Caco-2 (cell line): ENCODE measurements at places on chromosomes 4 and X.

DNA sequence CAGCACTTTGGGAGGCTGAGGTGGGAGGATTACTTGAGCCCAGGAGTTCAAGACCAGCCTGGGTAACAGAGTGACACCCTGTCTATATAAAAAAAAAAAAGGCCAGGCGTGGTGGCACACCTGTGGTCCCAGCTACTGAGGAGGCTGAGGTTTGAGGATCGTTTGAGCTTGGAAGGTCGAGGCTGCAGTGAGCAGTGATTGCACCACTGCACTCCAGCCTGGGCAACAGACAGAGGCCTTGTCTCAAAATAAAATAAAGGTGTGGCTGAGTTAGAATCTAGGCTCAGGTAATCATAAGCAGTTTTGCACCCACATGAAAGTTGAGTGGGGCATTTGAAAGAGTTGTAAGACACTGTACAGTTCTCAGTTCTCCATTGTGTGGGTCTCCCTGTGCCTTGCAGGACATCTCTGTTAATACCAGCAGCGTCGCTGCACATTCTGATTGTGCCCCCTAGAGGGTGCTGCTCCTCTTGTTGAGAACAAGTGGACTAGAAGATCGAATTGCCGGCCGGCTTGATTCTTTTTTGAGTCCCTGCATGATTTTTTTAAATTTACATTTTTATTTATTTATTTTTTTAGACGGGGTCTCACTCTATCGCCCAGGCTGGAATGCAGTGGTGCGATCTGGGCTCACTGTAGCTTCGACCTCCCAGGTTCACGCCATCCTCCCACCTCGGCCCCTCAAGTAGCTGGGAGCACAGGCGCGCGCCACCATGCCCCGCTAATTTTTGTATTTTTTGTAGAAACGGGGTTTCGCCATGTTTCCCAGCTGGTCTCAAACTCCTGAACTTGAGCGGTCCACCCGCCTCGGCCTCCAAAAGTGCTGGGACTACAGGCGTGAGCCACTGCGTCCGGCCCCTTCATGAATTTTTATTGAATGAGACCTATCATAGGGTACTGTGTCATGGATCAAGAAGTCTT lies 73.6 kb upstream of the RBMX start:
- peak; percentile 60 for DNase-seq
- H3K27ac ChIP-seq, result no peak overlapping the region
- H3K4me3 ChIP-seq, result no peak overlapping the region
- no peaks in the 10 kb centered on the region for H3K4me1 ChIP-seq
- no peaks in the 10 kb centered on the region for H3K27me3 ChIP-seq

DNA sequence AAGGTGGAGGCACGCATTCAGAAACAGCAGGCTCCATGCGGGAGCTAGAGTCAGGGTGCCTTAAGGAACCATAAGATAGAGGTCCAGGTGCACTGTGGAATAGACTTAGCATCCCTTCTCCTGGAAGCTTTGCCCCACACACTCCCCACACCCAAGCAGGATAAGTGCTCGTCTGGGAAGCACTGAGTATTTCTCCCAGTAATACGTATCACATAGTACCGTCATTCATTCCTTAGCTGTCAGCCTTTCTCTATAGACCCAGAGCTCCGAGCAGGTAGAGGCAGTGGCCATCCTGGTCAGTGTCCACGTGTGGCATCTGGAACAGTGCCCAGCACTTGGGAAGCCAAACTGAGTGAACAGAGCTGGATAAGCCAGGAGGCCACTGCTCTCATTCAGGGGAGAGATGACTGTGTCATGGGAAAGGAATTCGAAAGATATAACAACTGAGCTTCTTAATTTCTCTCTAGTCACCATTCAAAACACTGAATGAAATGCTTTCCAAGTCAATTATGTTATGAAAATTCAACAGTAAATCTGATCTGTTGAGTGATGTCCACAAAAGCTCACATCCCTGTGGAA lies 9.9 kb downstream of the APBB2 start:
- peak overlapping the region; percentile 10 for H3K27ac ChIP-seq
- no peaks in the 10 kb centered on the region; the same call in 1 of the 2 replicates for H3K36me3 ChIP-seq
- no peak for DNase-seq
- H3K4me3 ChIP-seq, result no peak overlapping the region
- H3K4me1 ChIP-seq, result peaks cover 48% of the 10 kb centered on the region

GRCh38 chr4:94372991-94373390 lies 30.4 kb upstream of the HPGDS start:
- H3K27ac ChIP-seq, result no peak overlapping the region
- DNase-seq, result no peak
- no peaks in the 10 kb centered on the region for H3K36me3 ChIP-seq
- no peaks in the 10 kb centered on the region for H3K4me1 ChIP-seq
- no peaks in the 10 kb centered on the region for H3K27me3 ChIP-seq

DNA sequence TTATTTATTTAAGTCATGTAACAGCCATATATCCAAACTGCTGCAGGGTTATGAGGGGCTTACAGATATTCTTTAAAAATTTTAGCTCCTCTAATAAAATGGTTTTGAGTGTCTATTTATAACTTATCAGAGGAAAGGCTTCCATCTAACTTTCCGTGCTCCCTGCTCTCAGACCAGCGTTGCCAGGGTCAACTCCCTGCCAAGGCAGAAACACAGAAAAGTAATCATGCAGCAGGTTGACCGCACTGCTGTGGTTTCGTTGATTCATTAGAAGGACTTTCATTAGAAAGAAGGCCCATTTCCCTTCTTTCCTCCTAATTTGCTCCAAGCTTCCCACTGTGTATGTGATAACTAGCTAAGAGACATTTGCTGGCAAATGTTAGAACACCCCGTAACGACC lies 33.9 kb downstream of the BCLAF3 start:
- H3K4me3 ChIP-seq, result no peak overlapping the region
- no peaks in the 10 kb centered on the region for H3K27me3 ChIP-seq
- no peak overlapping the region for H3K27ac ChIP-seq
- no peaks in the 10 kb centered on the region for H3K36me3 ChIP-seq
- peaks cover 5% of the 10 kb centered on the region; the same call in 1 of the 2 replicates for H3K4me1 ChIP-seq

DNA sequence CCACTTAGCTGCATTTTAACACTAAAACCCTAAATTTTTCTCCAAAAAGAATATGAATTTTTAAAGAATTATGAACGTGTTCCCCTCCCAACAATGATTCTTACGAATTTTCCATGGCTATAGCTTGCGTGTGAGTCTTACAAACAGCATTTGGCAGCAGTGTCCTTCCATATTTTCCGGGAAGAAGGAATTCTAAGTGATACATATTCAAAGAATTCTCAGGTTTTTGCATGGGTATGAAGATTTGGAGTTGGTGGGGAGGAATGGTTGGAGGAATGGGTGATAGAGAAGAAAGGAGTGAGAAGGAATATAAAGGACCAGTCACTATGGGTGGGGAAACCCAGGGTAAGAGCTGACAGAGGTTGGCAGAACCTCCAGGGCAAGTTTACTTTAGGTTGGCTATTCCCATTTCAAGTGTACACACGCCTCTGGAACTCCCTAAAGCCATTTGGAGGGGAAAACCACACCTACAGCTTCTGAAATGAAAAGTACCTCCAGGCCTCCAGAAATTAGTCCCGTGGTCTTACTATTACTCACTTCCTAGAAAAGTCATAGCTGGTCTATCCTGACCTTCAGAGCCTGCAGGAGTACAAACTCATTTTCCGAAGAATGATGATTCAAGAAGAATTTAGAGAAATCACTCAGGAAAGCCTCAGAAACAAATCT lies 420.8 kb upstream of the DIPK2B start:
- H3K36me3 ChIP-seq, result no peaks in the 10 kb centered on the region
- H3K27me3 ChIP-seq, result no peaks in the 10 kb centered on the region
- H3K27ac ChIP-seq, result no peak overlapping the region
- no peak for DNase-seq
- H3K4me1 ChIP-seq, result no peaks in the 10 kb centered on the region

DNA sequence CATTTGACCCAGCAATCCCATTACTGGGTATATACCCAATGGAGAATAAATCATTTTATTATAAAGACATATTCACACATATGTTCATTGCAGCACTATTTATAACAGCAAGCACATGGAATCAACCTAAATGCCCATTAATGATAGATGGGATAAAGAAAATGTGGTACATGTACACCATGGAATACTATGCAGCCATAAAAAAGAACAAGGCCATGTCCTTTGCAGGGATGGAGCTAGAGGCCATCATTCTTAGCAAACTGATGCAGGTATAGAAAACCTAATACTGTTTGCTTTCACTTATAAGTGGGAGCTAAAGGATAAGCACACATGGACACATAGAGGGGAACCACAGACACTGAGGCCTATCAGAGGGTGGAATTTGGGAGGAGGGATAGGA lies 22.6 kb downstream of the RASSF6 start:
- no peak for DNase-seq
- H3K27me3 ChIP-seq, result no peaks in the 10 kb centered on the region
- H3K27ac ChIP-seq, result no peak overlapping the region
- H3K4me3 ChIP-seq, result no peak overlapping the region
- no peaks in the 10 kb centered on the region; the same call in 1 of the 2 replicates for H3K36me3 ChIP-seq

- no peak overlapping the region for H3K4me3 ChIP-seq
- no peak for DNase-seq
- H3K36me3 ChIP-seq, result no peaks in the 10 kb centered on the region
Observed at GRCh38 chr4:54449999-54450398, 207.8 kb upstream of the KIT start.

- no peak overlapping the region for H3K4me3 ChIP-seq
- H3K27ac ChIP-seq, result no peak overlapping the region
- H3K27me3 ChIP-seq, result no peaks in the 10 kb centered on the region
- H3K36me3 ChIP-seq, result no peaks in the 10 kb centered on the region
Observed at GRCh38 chr4:79073471-79073870, 134.2 kb upstream of the PAQR3 start.

- DNase-seq, result no peak
- no peaks in the 10 kb centered on the region for H3K36me3 ChIP-seq
- H3K4me1 ChIP-seq, result no peaks in the 10 kb centered on the region
Observed at GRCh38 chrX:68914479-68914946, 85.7 kb downstream of the EFNB1 start.

DNA sequence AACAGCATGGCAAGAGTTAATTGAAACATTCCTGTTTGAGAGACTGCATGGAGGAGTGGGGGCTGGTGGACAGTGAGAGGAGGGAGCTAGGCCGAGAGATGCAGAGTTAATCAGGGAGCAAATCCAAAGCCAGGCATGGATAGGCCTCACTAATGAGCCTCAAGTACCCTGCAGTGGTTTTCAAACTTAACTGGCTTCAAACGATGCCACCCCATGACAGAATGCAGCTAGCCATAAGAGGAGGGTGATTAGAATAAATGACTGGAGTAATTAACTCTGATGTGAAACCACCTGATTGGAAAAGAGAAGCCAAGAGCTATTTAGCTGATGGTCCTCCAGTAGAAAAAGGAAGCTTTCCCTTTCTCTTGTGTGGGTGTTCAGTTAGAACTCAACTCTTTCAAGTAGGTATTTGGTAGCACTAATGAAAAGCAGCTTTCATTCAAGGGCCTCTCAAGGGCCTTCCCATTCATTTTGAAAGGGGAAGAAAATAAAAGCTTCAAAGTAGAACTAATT lies 215.4 kb upstream of the MAB21L2 start:
- H3K27me3 ChIP-seq, result no peaks in the 10 kb centered on the region
- H3K4me1 ChIP-seq, result no peaks in the 10 kb centered on the region
- H3K4me3 ChIP-seq, result no peak overlapping the region
- no peaks in the 10 kb centered on the region for H3K36me3 ChIP-seq
- no peak overlapping the region for H3K27ac ChIP-seq
- no peak for DNase-seq

GRCh38 chr4:123622572-123622971 lies 226.0 kb downstream of the SPRY1 start:
- no peak overlapping the region for H3K4me3 ChIP-seq
- no peak for DNase-seq
- H3K36me3 ChIP-seq, result no peaks in the 10 kb centered on the region
- no peak overlapping the region for H3K27ac ChIP-seq
- H3K27me3 ChIP-seq, result no peaks in the 10 kb centered on the region

DNA sequence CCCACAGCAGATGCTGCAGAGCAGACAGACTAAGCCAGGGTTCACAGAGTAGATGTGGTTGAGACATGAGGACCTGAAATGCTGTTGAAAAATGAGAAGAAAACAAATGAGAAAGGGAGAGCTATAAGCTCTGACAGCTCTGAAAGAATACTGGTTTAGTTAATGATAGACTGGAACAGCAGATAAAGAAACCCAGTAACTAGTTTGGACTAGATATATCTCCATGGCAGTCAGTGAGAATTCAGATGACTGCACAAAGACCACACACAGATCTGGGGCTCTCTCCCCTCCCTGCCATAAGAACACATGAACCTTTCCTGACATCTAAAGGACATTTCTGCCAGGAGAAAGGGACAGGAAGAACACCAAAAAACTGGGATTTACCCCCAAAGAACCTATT lies 8.2 kb downstream of the NAA11 start:
- no peak overlapping the region for H3K27ac ChIP-seq
- no peaks in the 10 kb centered on the region for H3K36me3 ChIP-seq
- no peak overlapping the region for H3K4me3 ChIP-seq
- no peaks in the 10 kb centered on the region for H3K4me1 ChIP-seq
- no peak for DNase-seq

DNA sequence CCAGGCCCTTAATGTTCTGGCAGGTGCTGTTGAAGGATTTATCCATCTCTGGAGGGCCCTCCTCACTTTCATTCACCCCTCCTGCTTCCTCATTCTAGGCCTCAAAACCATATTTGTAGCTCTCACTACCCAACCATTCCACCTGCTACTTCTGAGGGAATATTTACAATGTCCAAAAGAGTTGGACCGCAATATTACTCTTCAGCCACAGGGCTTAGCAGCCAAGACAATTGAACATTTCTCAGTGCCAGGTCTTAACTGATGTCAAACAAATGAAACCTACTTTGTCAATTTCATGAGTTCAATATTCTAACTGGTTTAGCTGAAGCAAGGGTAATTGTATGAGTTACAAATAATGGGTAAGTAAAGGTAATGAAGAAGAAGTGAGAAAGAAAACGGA lies 113.2 kb downstream of the ENOX2 start:
- DNase-seq, result no peak
- H3K4me3 ChIP-seq, result no peak overlapping the region
- no peaks in the 10 kb centered on the region for H3K36me3 ChIP-seq
- H3K27me3 ChIP-seq, result no peaks in the 10 kb centered on the region
- no peaks in the 10 kb centered on the region for H3K4me1 ChIP-seq
